ENCODE measurements at places on chromosomes 12 and 14.

GRCh38 chr12:31018106-31018789 lies 55.4 kb upstream of the DDX11 start:
- no peak for ATAC-seq

DNA sequence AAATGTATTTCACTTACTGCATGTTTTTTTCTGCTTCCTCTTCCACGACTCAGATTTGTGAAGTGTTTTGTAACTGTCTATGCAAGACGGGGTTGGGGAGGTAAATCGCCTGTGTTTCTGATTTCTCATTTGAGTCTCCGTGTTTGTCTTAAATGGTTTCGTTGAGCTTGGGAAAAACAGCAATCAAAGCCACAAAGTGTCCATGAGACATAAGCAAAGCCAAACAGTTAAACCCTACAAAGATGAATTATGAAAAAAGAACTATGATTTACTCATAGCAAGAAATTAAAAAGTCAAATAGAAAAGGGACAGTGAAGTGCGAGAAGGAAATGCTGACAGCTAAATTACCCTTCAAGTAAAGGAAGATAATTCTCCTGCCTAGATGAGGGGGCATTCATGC lies 164.3 kb upstream of the TMPO start:
- ATAC-seq = no peak

GRCh38 chr14:101181446-101182313 lies 278.2 kb upstream of the RTL1 start:
- no peak for ATAC-seq

- no peak for ATAC-seq
Measured at GRCh38 chr14:50804181-50804721, 26.7 kb downstream of the NIN start.

- ATAC-seq = no peak
Measured at GRCh38 chr12:123573870-123574269, 10.5 kb upstream of the TMED2 start.

Data from esophagus mucosa (tissue), 1 donor.